ENCODE measurements at places on chromosomes 1 and 21. TPM values are rescaled to one million over a fixed set of nuclear protein-coding genes. Genes with fewer than 3 reads are reported as not detected.
A peak's percentile ranks its signal among the peaks of the same experiment; 100 is the strongest.

The RPF1 gene
- 30.3 TPM for total RNA-seq

DNA sequence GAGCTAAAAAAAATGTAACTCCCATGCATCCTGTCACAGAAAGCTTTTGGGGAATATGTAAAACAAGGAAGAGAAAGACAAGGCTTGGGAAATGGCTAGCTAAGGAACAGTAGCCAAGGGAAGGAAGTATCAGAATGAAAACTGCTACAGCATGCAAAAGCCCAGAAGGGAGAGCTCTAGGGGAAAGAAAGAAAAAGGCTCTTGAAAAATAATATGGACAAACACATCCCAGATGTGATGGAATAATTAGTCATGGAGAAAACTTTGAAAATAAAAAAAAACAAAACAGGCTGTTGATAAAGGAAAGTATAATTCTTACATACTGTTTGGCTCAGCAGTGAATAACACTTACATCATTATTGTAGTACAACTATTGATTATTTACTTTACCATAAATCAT, 47.9 kb upstream of the VCAM1 start:
- peak; percentile 60 for DNase-seq

DNA sequence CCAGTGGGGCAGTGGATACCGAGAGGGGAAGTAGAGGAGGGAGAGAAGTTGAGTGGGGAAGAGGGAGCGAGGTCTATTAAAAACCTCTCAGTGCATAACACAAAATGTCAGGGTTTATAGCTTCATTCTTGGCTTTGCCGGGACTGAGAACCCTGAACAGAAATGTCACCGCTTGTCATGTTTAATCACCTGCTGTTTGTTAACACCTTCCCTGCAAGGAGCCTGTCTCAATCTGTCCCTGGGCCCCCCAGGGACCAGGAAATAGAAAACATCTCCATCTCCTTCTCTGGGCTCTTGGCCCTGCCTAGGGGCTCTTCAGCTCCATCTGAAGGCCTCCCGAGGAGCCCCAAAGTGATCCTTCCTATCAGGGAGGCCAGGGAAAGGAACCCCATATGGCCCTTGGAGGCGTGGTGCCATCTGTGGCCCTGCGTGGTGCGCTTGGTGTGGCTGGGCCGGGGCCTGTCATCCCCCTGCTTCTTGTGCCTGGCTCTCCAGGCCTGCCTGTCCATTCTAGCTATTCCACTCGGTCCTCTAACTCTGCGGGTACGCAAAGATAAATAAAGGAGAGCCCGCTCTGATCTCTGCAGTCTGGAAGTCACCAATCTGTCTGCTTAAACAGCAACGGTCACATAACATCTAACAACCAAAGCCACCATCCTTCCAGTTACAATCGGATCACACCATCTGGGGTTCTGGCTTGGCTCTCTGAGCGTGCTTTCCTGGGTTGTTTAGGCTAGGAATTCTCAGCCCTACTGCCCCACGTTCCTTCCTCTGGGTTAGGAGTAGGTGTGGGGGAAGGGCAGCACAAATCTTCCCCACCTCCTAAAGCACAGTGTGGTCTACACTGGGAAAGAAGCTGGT, 113.8 kb downstream of the CASZ1 start:
- DNase-seq, result no peak

DNA sequence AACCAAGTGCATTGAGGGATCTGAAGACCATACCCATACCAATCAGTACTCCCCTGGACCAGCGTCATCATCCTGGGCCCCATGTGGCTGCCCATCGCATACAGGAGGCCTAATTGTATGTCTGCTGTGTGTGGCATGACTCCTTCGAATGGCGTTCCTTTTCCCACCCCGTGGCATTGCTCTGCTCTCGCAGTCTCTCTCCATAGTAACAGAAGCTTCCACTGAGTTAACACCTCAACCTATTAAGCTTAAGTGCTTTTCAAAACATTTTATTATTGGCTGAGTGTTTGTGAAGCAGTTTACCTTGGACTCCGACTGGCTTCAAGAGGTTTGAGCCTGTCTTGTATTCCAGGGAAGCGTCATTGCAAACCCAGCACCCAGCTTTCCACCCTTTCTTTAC, 187.1 kb upstream of the LMO4 start:
- DNase-seq, result no peak
